ENCODE measurements at places on chromosomes 1 and 21. TPM values are rescaled to one million over a fixed set of nuclear protein-coding genes. Genes with fewer than 3 reads are reported as not detected.
A peak's percentile ranks its signal among the peaks of the same experiment; 100 is the strongest.

Gene DYNLT5
- total RNA-seq, result not detected

Gene LMOD1
- not detected for total RNA-seq

Gene CYYR1
- 0.05 TPM for total RNA-seq

Gene PDE4B
- total RNA-seq, result 83.5 TPM

Gene CSF1
- 7.7 TPM for total RNA-seq

Gene ZBTB8B
- total RNA-seq, result not detected

Gene OR2L13
- not detected for total RNA-seq

Gene LENEP
- 0.84 TPM for total RNA-seq

Gene KRTAP11-1
- not detected for total RNA-seq

Gene NR1I3
- not detected for total RNA-seq

Gene RNF223
- 0.20 TPM for total RNA-seq

Gene OR2T29
- total RNA-seq, result not detected

Gene TRIM17
- total RNA-seq, result not detected

Gene SYNJ1
- 1.7 TPM for total RNA-seq

DNA sequence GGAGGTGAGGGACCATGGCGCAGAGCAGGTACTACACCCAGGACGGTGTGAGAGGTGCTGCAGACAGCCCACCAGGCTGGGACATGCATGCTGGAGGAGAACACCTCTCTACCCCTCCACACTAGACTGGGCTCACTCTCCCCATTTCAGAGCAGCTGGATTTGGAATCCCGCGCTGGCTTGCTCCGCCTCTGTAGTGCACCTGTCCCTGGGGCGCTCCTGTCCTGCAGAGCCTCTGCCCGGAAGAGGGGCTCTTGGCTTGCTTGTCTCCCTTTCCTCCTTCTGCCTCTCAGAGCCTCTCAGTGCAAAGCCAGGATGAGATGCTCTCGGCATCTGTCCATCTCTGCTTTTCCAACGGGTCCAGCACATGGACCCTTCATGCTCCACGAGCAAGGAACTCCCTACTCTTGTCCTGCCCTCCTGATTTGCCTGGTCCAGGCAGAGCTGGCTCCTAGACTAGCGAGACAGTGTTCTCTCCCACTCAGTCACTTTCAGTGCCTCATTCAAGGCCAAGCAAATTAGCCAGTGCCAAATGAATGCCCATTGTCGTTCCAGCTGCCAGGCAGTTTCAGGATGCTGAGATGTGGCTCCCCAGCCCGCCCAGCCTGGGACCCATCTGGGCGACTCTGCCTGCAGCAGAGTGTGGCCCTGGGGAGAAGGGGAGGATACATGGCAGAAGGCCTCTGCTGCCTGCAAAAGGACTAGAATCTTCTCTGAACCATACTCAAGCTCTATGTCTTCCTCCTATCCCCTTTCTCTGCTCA lies 33.7 kb downstream of the CDCA8 start:
- DNase-seq, result no peak

GRCh38 chr1:28966617-28967016 lies 52.2 kb downstream of the EPB41 start:
- DNase-seq, result no peak

GRCh38 chr1:173532237-173532636 lies 55.1 kb downstream of the PRDX6 start:
- DNase-seq, result no peak

GRCh38 chr1:40710581-40711315 lies 19.2 kb downstream of the NFYC start:
- no peak for DNase-seq

DNA sequence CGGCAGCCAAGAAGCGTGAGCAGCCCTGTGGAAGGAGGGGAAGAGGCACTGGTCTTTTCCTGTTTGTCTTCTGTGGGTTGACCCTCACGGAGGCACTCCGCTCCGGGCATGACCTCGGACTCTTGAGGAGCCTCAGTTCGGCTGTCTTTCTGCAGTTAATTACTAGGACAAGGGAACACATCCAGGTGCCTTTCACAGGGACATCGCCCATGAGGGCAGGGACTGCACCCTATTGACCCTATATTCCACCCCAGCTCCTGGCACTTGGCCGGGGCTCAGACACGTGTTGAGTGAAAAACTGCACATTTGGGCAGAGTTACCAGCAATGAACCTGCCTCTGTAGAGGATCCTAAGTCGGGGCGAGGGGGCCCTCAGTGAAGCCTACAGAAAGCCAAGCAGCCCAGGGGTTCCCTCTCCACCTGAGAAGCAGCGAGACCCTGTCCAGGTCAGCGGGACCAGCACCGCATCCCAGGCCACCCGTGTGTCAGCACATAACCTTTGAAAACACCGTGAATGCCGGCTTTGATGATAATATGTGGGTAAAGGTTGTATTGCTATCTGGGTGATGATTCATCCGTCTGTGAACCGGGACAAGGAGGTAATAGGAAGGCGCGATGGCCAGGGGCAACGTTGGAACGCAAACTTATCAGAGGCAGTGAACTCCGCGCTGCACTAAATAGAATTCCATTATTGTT lies 161.4 kb upstream of the ARHGEF16 start:
- no peak for DNase-seq

DNA sequence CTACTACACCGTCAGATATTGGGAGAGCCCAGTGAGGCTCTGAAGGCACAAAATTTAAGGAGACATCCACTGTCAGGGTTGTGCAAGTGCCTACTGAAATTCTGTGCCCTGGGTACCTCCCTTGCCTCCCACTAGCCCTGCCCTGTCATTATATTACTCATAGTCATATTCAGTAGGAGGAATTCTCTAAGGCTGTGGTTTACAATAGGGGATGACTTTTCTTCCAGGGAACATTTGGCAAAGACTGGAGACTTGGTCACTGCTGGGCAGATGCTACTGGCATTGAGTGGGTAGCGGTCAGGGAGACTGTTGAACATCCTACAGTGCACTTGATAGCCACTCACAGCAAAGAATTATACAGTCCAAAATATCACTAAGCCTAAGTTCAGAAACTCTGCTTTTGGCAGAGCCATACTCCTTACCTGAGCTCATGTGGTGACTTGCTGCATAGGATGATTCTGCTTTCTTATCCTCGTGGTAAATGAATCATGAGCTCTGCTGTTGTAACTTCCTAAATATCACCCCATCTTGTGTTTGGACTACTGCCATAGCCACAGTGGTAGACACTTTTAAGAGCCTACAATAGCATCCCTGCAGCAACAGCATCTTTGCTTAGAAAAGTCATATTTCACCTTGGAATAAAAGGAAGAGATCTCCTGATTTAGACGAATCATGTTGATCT lies 563.4 kb upstream of the PLXNA2 start:
- no peak for DNase-seq

- DNase-seq, result no peak
Observed at GRCh38 chr1:164577291-164577690, 18.3 kb downstream of the PBX1 start.

DNA sequence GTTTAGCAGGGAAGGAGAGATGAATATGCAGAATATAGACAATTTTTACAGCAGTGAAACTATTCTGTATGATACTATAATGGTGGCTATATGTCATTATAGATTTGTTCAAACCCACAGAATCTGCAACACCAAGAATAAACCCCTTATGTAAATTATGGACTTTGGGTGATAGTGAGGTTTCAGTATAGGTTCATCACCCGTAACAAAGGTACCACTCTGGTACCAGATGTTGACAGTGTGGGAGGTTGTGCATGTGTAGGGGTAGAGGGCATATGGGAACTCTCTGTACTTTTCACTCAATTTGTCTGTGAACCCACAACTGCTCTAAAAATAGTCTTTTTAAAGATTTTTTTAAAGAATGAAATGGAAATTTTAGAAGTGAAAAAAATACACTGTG lies 29.9 kb upstream of the PRDX6 start:
- DNase-seq, result no peak

DNA sequence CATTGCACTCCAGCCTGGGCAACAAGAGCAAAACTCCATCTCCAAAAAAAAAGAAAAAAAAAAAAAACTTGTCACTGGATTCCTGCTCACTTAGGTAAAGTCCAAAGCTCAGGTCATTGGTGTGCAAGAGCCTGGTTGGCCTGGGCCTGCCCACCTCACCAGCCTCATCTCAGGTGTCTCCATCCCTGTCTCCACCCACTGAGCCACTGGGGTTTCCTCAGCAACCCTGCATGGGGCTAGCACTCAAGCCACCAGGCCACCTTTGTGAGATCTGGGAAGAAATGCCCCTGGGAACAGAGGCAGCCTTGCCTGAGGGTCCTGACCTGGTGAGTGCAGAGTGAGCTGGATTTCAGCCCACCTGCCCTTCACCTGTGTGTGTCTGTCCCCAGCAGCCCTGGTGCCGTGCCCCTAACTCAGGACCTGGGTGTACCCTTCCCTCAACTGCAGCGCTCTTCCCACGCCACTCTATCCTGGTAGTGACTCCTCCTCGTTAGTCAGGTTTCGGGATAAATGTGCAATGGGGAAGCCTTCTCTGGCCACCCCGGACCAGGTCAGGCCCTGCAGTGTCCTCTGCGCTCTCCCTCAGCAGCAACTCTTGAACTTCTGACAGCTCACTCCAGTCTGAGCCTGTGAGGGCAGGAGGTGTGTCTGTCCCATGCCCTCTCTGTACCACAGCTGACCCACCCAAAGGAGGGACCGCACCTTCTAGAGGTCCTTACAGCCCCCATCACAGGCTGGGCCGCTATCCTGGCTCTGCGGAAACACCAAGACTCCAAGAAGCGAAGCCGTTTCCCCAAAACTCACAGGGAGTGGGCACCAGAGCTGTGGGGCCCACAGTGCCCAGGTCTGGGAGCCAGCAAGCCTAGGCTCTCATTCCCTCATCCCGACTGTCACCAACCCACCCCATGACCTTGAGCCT lies 3.3 kb downstream of the PDZK1IP1 start:
- DNase-seq, result no peak

DNA sequence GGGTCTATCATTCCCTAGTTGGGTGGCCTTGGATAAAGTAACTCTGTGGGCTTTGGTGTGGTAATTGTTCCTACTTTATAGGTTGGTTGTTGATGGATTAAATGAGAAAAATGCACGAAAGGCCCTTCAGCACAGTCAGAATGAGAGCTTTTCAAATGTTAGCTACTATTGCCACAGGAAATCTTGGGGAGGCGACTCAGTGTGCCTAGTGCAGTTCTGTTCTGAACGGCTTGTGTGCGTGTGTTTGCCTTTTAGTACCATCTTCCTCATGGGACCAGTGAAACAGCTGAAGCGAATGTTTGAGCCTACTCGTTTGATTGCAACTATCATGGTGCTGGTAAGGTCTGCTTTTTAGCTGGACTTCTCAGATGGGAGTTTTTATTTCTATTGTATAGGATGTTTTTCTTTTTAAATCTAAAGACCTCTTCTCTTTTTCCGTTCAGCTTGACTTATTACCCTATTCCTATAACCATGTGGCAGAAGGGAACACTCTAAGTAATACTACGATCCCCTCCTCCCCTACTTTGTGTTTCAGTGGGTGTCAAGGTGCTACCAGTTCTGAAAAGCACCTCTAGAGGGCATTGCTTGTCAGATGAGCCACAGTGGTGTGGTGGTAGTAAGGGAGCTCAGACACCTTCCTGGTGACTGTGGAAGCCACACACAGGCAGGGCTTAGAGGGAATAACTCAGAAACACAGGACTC lies 9.2 kb downstream of the SFT2D2 start:
- DNase-seq, result peak; percentile 57

DNA sequence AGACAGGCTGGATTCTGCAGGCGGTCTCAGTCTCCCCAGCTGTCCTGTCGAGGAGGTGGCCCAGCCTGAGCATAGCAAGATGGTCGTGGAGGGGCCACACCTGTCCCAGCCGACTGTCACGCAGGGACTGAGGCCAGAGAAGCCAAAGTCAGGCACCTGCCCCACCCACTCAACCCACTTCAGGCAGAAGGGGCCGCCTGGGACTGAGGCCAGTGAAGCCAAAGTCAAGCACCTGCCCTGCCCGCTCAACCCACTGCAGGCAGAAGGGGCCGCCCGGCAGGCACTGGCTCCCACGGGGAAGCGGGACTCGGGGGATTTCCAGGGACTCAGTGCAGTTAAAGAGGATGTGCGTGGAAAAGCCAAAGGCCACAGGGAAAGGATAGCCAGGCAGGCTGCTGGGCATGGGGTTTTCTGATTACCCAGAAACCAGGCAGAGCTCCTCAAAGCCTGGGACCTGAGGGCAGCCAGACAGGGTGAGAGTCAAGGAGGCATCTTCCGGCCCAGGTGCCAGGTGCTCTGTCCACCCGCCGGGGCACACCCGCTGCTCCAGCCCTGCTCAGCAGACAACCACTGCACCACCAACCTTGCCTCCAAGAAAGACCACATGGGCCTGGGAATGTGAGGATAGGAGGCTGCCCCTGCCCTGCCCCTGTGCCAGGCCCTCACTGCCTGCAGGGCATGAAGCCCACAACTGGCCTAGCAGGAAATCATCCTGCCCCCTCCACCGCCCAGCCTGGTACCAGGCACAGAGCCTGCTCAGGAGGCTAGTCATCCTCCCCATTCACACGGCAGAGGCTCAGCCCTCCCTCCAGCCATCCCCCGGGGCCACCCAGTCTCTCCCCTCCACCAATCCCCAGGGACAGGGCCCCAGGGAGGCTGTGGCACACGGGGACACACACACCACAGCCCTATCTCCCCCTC lies 41.0 kb downstream of the MEGF6 start:
- no peak for DNase-seq

DNA sequence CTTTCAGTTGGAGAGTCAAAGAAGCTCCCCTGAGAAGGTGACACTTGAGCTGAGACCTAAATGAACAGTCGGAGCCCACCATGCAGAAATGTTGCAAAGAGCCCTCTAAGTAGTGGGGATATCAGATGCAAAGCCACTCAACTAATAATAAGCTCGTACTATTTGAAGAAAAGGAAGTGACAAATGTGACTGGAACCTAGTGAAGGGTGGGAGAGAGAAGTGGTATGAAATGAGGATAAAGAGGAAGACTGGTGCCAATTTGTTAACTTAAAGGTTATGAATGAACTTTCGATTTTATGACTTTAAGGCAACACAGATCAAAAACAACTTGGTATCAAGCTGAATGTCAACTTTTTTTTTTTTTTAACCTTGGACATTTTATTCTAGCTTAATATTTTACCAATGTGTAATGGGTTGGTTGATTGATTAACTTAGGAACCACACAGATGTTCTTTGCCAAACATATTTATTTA lies 14.7 kb downstream of the LYPLAL1 start:
- DNase-seq, result no peak

GRCh38 chr1:37811027-37811655 lies 3.1 kb upstream of the YRDC start:
- DNase-seq, result peak; percentile 75

GRCh38 chr1:1986451-1987141 lies 17.0 kb downstream of the CFAP74 start:
- DNase-seq, result no peak

DNA sequence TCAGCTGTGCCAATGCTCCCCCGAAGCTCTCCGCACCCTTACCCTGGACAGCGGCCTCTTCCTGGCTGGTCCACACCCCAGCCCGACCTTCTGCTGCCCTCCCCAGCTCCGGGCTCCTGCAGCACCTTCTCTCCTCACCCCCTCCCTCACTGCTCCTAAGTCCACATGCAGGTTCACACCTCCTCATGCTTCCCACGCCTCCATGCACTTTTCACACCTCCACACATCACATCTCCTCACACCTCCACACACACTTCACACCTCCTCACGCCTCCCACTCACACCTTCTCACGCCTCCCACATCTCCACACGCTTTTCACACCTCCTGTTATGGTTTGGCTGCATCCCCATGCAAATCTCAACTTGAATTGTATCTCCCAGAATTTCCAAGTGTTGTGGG lies 18.9 kb downstream of the GPR137B start:
- DNase-seq, result no peak

Measured in NCI-H460 (cell line).